ENCODE measurements at places on chromosomes 4 and X.
A peak's percentile ranks its signal among the peaks of the same experiment; 100 is the strongest.

DNA sequence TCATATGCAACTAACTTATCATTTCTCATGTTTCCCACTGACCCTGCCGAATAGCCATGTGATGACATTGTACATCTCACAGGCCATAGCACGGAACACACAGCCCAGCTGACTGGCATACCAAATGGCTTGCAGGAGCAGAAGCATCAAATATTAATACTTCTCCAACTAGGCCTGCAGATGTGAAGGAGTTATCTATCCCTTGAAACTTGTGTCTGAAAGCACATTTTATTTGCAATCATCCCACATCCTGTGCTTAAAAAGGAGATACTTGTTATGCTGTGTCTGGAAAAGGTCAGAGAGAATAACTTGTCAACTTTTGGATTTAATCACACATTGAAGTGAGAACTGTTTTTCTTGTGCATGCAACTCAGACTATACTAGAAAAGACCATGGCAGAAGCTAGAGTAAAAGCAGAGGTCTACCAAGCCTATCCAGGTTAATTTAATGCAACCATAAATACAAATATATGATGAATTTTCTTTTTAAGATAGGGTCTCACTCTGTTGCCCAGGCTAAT, 100.4 kb downstream of the IRF2 start:
- DNase-seq, result no peak

GRCh38 chr4:37531151-37531550, 155.0 kb downstream of the RELL1 start:
- DNase-seq, result no peak

GRCh38 chr4:153497091-153497531, 31.0 kb downstream of the TMEM131L start:
- DNase-seq, result peak; percentile 42

DNA sequence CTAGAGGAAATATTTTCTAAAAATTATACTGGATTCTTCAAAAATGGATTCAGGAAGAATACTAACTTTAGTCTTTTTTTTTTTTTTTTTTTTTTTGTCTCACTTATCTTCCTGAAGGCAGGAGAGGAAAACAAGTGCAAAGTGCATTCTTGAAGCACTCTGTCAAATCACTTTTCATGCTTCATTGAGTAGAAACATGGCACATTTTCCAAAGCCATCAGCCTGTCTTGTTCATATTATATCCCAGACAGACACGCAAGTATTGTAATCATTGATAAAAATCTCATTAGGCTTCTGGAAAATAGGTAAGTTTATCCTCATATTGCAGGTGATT, 1.2 kb downstream of the BBS12 start:
- no peak for DNase-seq

DNA sequence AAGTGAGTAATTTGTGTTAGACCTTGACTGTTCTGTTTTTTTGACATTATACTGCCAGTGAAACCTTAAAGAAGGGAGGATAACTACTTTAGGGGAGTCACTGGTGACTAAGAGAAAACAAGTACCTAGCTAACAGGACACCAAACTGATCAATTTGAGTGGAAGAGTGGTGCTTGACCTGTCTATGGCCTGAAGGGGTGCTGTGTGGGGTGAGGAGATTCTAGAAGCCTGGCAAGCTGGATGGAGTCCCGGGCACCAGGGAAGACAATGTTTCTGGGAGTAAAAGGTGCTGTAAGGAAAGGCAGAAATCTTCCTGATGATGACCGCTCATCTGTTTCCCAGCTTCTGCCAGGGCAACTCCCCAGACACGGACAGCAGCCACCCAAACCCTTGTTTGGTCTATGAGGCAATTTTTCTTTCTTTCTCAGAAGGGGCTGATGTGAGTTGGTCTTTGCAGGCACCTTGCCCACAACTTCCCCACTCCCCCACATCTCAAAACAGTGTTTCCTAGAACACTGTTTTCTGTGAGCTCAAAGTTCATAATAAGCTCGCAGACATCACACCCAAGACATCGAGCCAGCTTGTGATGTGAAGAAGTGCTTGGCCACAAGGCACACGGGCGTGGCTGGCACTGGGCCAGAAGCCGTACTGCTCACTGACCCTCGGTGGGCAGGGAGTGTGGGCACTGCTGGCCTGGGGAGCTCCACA, 4.6 kb downstream of the TXK start:
- no peak for DNase-seq

GRCh38 chrX:22399437-22400192, 126.9 kb downstream of the CBLL2 start:
- DNase-seq, result no peak

DNA sequence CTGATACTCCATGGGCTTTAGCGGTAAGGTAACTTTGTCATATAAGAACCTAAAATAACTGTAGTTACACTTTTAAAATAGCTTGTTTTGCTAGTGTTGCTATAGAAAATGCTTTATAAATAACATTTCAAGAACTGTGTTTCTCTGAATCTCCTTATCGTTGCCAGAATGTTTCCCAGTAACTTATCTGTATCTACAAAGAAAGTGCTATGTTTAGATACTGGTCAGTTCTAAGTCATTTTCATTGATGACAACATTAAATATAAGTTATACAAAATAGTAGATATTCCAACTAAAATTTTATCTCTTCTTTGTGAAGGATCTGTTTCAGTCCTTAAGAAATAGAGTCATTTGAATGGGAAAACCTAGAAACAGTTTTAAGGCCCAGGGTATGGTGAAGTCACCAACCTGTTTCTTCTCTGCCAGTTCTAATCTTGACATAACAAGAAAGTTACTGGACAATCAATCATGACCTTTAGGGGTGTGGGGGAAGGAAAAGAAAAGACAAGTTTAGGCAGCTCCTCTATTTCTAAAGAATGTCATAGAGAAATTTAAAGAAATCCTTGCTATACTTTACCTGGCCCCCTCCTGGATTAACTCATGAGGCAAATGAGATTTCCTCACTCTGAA, 425.9 kb downstream of the RPA4 start:
- DNase-seq, result no peak

- no peak for DNase-seq
Observed at GRCh38 chr4:137614491-137614890, 82.2 kb upstream of the PCDH18 start.

- no peak for DNase-seq
Observed at GRCh38 chr4:28759064-28759463, 1898.4 kb downstream of the STIM2 start.

DNA sequence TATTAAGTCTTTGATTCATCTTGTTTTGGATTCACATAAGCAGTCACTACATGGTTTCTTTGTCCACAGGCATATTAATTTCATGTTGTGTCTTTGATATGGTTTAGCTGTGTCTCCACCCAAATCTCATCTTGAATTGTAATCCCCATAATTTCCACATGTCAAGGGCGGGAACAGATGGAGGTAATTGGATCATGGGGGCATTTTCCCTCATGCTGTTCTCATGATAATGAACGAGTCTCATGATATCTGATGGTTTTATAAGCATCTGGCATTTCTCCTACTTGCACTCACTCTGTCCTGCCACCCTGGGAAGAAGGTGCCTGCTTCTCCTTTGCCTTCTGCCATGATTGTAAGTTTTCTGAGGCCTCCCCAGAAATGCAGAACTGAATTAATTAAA, 1811.2 kb upstream of the PCDH10 start:
- no peak for DNase-seq

- DNase-seq, result no peak
Observed at GRCh38 chr4:105458001-105458400, 15.9 kb downstream of the PPA2 start.

- DNase-seq, result no peak
Observed at GRCh38 chrX:19003756-19004155, 19.8 kb upstream of the PHKA2 start.

- DNase-seq, result no peak
Observed at GRCh38 chr4:150385606-150386005, 196.3 kb upstream of the MAB21L2 start.

DNA sequence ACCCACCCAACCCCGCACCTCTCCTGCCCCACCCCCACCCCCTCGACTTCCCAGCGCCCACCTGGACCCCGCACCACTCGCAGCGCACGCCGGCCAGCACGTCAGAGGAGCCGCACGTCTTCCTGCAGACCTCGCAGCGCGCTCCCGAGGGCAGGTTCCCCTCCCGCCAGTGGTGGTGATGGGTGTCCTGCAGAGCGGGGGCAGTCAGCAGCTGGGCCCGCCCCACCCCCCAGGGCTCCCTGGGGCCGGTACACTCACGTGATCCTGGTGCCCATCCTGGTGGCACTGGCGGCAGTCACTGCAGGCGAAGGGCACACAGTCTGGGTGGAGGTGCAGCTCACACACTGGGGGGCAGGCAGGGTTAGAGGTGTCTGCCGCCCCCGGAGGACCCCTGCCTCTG, 5.1 kb downstream of the DGKQ start:
- no peak for DNase-seq

- DNase-seq, result no peak
Observed at GRCh38 chr4:164606478-164606877, 147.5 kb upstream of the SMIM31 start.

DNA sequence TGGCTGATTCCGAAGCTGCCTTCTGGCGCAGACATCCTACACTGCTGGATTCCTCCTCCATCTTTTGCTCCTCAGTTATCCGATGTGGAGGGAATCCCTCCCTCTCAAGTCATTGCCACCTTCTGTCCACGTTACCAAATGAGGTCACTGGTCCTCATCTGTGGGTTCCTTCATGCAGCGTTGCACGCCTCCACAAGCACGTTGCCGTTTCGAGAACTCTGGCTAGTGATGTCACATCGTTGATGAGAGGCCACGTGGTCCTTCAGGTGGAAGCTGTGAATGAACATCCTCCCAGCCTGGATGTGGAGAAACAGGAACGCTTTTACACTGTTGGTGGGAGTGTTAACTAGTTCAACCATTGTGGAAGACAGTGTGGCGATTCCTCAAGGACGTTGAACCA, 323.2 kb downstream of the DHRSX start:
- no peak for DNase-seq

GRCh38 chr4:124940387-124940786, 227.9 kb upstream of the ANKRD50 start:
- no peak for DNase-seq

DNA sequence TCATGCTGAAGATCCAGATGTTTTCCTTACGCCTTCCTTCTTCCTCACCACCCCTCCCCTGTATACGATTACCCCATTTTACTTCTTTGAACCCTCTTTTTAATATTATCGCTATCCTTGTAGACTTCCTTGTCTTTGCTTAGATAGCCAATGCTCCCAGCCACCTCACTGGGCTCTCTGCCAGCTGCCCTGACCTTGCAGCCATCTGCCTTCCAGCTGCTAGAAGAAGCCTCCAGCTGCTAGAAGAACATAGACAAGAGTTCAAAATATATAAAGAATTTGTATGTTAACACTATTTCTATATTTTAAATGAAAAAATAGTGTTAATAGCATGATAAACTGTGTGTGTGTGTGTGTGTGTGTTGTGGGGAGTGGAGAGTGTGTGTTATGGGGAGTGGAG, 374.7 kb downstream of the ANKRD50 start:
- DNase-seq, result no peak

- DNase-seq, result no peak
Observed at GRCh38 chr4:159111416-159111815, 8.5 kb downstream of the RAPGEF2 start.

DNA sequence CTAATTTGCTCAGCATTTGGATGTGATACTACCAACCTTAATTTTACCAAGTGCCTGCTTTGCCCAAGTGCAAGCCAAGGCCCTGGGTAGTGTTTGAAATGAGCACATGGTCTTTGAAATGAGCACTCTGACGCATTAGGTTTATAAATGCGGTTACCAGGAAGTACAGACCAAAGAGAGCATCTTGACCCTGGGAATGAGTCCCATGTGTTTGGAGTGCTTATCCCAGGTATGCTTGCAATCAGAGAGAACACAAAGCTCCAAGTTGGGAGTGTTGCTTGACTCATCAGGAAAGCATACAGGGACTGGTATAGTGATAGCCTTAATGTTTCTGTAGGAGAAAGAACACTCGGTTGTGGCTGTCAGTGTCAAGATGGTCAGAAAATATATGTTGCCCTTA, 203.6 kb upstream of the MAMLD1 start:
- DNase-seq, result no peak

DNA sequence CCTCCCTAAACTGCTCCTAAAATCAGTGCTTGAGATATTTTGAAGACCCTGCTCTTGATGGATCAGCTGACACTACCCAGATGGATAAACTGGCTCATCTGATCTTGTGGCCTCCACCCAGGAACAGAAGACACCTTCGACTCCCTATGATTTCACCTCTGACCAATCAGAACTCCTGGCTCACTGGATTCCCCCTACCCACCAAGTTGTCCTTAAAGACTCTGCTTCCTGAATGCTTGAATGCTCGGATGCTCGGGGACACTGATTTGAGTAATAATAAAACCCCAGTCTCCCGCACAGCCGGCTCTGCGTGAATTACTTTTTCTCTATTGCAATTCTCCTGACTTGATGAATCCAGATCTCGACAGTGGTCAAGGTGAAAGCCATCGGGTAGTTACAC, 12.0 kb upstream of the RPS3A start:
- no peak for DNase-seq

DNA sequence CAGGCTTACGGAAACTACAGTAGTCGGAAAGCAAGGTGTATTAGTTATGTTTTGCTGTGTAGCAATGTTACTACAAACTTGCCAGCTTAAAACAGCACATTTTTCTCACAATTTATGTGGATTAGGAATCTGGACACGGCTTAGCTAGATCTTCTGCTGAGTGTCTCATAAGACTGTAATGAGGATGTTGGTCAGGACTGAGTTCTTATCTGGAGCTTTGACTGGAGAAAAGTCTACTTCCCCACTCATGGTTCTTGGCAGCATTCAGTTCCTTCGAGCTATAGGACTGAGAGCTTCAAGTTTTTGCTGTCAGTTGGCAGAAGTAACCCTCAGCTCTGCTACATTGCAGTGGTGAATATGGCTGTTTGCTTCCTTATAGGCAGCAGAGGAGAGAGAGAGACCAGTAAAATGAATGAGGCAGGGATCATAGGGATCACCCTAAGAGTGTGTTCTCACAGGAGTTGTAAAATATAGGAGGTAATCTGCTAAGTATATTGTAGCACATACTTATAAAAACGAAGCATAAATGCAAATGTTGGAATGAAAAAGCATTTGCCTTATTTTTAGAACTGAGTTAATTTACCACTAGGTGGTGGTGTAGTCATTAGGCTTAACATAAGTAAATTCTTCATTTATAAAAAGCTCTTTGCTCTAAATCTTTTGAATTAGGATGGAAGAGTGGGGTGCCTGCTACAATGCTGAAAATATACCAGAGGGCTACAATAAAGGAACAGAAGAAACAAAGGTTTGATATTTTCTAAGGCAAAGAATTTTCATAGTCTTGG, 38.6 kb downstream of the ALG13 start:
- DNase-seq, result no peak

- DNase-seq, result no peak
Observed at GRCh38 chrX:74104356-74105015, 199.5 kb upstream of the ZCCHC13 start.

GRCh38 chrX:129565046-129565650, 25.1 kb downstream of the OCRL start:
- DNase-seq, result no peak

DNA sequence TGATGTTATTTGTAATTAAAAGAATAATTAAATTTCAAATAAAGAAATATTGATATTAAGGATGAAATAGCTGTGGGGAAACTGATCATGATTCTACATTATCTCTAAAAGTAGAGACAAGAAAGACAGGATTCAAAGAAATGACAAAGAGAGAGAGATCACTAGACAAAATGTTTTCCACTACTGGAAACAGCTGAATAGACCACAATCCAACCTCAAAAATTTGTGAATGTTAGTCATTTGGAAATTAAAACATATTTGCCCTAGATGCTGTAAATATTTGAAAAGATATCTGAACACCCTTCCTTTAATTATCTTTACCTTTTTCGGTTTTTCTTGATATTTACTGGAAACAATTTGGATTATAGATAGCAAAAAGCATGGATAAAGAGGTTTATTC, 414.9 kb downstream of the CENPC start:
- DNase-seq, result no peak

Data from activated CD4-positive, alpha-beta T cell treated with anti-CD3 and anti-CD28 coated beads for 24 hours (primary cell).